CD4-positive, alpha-beta T cell treated with Interleukin-17A for 1 hour (primary cell): ENCODE measurements at places on chromosomes 5 and 9.

GRCh38 chr5:78716206-78716605, 67.6 kb upstream of the LHFPL2 start:
- no peak for DNase-seq

DNA sequence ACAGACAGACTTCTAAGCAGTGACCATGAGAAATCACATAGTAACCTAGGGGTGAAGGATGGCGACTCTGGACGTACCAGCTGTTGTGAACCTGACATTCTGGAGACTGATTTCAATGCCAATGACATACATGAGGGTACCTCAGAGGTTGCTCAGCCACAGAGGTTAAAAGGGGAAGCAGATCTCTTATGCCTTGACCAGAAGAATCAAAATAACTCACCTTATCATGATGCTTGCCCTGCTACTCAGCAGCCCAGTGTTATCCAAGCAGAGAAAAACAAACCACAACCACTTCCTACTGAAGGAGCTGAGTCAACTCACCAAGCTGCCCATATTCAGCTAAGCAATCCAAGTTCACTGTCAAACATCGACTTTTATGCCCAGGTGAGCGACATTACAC, 38.0 kb upstream of the CCDC152 start:
- peak; percentile 38 for DNase-seq

DNA sequence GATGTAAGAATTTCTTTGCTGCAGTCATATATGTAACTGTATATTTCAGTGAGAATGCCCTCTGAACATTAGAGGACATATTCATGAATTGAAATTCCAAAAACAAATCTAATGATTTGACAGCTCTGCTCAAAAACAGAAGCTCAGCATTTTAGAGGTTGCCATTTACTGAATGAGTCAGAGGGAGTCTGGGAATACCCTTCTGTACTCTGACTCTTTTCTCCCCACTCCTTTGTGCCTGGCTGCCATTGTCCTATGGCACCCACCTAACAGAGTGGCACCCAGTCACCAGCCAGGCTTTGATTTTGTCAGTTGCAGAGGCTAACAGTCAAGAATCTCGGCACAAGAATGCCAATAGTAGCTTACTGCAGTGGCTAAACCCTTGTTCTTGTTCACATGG, 133.6 kb downstream of the ATG10 start:
- no peak for DNase-seq

GRCh38 chr5:152151940-152152339, 227.3 kb upstream of the GLRA1 start:
- no peak for DNase-seq

GRCh38 chr9:109845226-109845625, 65.2 kb downstream of the PALM2AKAP2 start:
- DNase-seq = no peak
